ENCODE measurements at places on chromosomes 4 and X.

DNA sequence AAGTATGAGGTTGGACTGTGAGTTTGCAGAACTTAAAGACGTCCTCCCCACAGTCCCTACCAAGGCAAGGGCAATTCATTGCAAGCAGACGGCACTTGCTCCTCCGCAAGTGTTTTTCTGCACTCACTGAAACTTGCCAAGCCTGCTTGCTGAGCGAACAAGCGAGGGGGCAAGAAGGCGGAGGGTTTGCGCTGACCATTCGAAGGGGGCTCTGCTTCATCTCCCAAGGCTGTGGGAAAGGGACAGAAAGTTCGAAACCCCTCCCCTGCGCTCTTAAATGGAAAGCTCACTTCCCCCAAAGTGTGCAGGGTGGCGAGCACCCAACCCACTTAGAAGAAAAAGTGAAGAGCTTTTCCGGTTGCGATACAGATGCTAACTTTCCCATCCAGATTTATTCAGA, 1.4 kb downstream of the MID1 start:
- DNase-seq = no peak

GRCh38 chr4:140955641-140956040, 177.6 kb downstream of the RNF150 start:
- DNase-seq = no peak

DNA sequence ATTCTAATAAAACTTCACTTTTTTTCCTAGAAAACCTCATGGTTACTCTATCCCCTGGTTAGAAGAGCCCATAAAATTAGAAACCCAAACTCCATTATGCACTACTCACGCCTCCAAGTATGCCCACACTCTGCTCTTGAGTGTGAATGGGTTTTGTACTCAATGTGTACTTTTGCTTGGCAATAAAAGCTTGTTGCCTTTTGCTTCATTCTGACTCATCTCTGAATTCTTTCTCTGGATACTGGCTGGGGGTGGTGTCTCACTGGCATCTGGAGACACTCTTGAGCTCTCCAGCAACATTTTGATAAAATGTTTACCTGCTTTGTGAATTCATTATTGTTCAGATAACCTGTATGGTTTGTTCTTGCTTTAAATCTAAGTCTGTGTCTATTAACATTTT, 963.3 kb downstream of the TRAM1L1 start:
- DNase-seq = no peak

GRCh38 chrX:128106630-128107029, 54.4 kb upstream of the ACTRT1 start:
- no peak for DNase-seq

GRCh38 chr4:102500696-102501446, at the start of gene NFKB1:
Gene NFKB1 (plus strand): TSS chr4:102501359. CDS start chr4:102525519, 24,160 bp downstream.
- peak; percentile 57 for DNase-seq

GRCh38 chrX:134541906-134542305, 81.9 kb downstream of the HPRT1 start:
- DNase-seq = no peak

GRCh38 chr4:124635331-124635730, 77.2 kb downstream of the ANKRD50 start:
- no peak for DNase-seq

DNA sequence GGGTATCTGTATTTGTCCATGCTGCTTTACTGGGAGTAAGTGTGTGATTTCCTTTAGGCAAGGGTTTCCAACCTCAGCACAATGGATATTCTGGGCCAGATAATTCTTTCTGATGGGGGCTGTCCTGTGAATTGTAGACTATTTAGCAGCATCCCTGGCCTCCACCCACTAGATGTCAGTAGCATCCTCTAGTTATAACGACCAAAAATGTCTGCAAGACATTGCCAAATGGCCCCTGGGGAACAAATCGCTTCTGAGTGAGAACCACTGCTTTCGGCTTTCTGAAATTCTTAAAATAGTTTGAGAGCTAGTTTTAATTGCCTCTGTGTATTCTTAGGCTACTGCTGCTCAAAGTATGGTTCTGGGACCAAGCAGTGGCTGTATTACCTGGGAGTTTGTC, 81.2 kb upstream of the GPM6B start:
- DNase-seq = no peak

DNA sequence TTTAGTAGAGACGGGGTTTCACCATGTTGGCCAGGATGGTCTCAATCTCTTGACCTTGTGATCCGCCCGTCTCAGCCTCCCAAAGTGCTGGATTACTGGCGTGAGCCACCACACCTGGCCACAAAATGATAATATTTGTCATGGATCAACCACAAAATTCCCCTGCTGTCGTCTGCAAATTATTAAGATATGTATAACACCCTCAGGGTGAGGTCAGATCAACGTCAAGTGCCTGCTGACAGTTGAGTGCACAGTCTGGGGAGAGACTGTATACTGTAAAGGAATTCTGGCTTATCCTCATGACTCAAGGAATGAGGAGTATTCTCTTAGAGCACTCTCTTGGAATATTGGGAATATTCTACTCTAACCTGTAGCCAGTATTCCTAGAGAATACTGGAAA, 11.2 kb downstream of the EPGN start:
- no peak for DNase-seq

- no peak for DNase-seq
These were observed 44.8 kb downstream of the CLCN3 start for GRCh38 chr4:169665046-169665737.

Data from stimulated activated CD8-positive, alpha-beta memory T cell treated with anti-CD3 and anti-CD28 coated beads, Interleukin-15, amount 100 ng/mL, for 24 hours (primary cell).